DMS53 (cell line): ENCODE measurements at places on chromosomes 3 and 15.

DNA sequence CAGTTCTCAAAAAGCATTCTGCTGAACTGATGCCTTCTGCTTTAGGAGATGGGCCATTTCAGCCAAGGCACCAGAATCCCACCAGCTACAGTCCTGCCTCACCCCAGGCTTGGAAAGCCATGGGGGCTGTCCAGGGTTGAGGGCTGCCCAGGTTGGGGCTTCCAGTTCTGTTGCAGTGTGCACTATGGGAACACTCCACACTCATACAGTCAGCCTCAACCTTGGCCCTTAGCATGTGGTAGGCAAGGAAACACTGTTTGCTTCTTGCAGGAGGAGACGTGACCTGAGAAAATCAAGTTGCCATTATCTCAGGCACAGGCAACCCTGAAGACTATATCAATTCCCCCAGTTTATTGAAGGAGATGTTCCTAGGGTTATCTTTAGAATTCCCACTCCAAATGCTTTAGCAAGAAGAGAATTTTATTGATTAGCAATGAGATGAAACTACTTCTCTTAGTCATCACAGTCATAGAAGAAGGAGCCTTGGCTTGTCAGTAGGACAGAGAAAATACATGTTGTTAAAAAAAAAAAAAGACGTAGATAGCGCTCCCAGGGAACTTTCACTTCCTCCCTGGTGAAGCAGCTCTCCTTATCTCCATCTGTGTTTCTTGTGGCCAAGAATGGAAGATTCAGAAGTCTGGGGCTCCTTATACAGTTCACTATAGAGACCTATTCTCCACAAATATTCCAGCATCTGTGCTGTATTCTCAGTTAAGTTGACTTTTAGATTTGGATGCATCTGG is 38.3 kb upstream of the IL12A start:
- no peak for DNase-seq

GRCh38 chr3:78035131-78035641 is 995.3 kb downstream of the ROBO2 start:
- no peak for DNase-seq

DNA sequence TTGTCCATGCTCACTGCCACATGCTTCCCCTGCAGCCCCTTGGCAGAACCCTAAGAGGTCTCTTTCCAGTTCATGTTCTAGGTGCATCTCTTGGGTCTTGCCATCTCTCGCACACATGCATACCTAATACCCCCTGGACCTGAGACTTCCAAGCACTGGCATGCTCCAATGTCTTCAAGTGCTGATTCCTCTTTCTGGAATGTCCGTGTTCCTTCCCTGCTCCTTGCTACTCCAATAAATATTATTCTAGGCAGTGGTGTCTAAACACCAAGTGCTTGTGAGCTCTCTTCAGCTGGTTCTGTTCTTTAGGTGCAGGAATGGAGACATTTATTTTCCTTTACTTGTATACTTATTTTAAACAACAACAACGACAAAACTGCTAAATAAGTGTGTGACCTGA is 370.1 kb downstream of the LPP start:
- no peak for DNase-seq

GRCh38 chr3:192054881-192055280 is 593.9 kb downstream of the PYDC2 start:
- no peak for DNase-seq

GRCh38 chr15:65623103-65623502 is 1.4 kb downstream of the SLC24A1 start:
- DNase-seq = no peak

DNA sequence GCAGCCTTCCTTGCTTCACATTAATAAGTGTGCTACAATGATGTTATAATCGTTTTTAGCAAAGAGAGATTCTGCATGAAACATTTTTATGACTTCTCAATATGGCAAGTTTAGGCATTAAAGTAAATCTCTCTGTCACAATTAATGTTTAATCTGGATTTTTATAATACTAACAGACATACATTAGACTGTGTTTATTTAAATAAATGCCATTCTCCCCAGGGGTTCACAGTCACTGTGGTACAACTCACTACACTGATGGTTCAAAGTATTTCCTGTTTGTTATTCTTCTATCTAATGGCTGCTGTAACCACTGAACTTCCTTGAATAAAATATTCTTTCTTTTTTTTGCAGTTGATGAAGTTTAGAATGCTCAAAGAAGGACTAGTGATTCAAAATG is 59.0 kb downstream of the SLC12A1 start:
- DNase-seq = no peak

DNA sequence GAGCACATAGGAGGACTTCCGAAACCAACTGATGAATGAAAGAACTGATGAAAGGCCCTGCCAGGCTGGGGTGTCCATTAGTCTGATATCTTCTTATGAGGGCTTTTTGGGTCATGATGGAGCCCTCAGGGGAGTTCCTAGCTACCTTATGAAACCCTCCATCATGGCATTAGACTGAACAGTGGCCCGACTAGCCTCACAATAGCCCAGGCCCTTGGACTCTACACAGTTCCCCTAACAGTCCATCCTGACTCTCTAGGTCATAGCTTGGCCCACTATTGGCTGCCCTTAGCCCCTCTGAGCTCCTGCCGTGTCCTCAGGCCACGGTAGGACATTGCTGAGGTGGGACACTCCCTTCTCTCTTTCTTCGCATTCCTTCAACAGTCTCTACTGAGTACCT is 365.9 kb downstream of the CACNA2D3 start:
- no peak for DNase-seq

DNA sequence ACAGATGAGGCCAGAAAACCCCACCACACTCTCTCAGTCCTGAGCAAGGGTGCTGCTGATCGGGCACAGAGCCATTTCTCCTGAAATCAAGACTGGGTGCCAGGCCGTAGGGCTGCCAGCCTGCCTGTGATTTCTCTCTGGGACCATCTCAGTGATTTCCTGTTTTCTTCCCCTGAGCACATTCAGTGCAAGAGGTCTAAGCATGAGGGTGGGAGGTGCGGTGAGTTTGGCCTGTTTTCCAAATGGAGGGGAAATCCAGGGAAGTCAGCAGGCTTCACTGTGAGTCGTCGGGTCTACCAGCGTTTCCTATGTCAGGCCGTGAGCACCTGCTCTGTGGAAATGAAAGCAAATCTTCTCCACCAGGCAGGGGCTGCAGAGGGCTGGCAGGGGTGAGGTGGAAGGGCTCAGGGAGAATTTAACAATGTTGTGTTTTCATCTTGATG is 82.3 kb downstream of the ST6GAL1 start:
- no peak for DNase-seq

GRCh38 chr3:184620475-184621119 is 59.0 kb downstream of the EPHB3 start:
- DNase-seq = peak; percentile 73

DNA sequence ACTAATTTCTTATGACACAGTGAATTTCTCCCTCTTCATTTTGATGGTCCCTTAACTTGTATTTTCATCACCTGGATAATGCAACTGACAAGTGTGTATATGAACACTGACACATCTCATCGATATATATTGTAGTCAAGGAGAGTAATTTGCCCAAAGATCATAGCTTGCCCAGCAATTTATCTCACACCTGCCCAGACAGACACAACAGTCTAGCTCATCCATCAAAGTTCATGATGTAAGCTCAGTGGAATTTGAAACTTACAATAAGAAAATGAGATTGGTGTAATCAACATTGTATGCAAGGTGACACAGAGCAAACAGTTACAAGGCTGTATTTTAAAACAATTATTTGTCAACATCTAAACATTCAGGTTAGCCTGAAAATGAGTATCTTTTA is 805.8 kb downstream of the NAALADL2 start:
- DNase-seq = peak; percentile 4

- DNase-seq = peak; percentile 90
These were observed at the start of gene B3GNT5 for GRCh38 chr3:183252973-183253527. B3GNT5 (plus strand) TSS chr3:183253253; CDS start chr3:183269799, 16,546 bp downstream.

DNA sequence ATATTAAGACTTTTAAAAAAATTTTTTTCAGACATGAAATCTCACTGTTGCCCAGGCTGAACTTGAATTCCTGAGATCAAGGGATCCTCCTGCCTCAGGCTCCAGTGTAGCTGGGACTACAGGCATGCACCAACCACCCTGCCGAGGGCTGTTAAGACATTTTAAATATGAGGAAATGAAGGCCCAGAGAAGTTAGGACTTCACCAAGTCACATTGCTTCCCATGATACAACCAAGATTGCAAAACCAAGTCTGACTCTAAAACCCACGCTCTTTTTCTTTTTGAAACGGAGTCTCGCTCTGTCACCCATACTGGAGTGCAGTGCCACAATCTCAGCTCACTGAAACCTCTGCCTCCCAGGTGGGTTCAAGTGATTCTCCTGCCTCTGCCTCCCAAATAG is 28.0 kb downstream of the PTPN9 start:
- DNase-seq = no peak

DNA sequence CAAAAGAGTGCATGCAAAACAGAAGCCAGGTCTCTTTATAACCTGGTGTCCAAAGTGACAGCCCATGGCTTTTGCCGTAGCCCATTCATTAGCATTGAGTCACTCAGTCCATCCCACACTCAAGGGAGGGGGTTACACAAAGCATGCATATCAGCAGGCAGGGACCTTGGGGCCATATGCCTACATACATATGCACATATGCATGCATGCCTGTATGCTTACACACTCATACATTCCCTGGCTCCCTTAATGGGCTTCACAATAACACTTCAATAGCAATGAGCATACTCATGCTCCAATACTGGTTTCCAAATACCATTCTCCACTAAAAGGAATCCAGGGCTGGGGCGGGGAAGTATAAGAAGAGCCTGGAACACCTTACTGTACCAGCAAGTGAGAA is 22.0 kb downstream of the TRPM1 start:
- DNase-seq = no peak

GRCh38 chr15:48993380-48993779 is 29.7 kb upstream of the SHC4 start:
- no peak for DNase-seq
